CD4-positive, alpha-beta T cell treated with Interleukin-15 for 1 hour (primary cell): ENCODE measurements at places on chromosomes 7 and 10.
A peak's percentile ranks its signal among the peaks of the same experiment; 100 is the strongest.

DNA sequence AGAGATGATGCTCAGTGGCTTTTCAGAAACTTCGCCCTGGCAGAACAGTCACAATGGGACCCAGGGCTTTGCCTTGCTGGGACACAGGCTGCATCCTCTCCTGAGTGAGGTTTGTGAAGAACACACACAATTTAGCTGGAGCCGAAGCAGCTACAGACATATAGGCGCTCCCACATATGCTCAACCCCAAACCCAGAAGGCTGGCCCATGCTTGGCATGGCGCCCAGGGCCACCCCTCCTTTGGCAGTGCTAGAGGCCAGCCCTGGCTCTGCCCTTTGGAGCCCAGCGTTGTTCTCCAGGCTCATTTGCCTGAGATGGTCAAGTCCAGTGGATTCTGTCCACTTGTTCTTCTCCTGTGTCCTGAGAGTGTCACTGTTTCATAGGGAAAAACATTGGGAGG, 94.4 kb downstream of the WDFY4 start:
- DNase-seq: no peak

DNA sequence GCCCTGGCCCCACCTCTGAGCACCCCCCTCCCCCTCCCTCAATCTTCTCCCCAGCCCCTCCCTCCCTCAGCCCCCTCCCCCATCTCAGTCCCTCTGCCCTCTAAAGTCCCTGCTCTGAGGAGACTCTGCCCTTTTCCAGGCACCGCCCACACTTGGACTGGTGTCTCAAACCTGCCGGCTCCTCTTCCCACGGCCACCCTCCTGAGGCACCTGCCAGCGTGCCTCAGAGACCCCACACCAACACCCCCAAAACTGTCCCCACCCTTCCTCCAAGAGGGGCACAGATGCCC, 34.6 kb upstream of the HSPB1 start:
- DNase-seq: no peak

GRCh38 chr10:51802030-51802429, 102.6 kb upstream of the CSTF2T start:
- DNase-seq: no peak

- DNase-seq: no peak
These were observed 510.3 kb downstream of the PTPRN2 start for GRCh38 chr7:158077151-158077840.

DNA sequence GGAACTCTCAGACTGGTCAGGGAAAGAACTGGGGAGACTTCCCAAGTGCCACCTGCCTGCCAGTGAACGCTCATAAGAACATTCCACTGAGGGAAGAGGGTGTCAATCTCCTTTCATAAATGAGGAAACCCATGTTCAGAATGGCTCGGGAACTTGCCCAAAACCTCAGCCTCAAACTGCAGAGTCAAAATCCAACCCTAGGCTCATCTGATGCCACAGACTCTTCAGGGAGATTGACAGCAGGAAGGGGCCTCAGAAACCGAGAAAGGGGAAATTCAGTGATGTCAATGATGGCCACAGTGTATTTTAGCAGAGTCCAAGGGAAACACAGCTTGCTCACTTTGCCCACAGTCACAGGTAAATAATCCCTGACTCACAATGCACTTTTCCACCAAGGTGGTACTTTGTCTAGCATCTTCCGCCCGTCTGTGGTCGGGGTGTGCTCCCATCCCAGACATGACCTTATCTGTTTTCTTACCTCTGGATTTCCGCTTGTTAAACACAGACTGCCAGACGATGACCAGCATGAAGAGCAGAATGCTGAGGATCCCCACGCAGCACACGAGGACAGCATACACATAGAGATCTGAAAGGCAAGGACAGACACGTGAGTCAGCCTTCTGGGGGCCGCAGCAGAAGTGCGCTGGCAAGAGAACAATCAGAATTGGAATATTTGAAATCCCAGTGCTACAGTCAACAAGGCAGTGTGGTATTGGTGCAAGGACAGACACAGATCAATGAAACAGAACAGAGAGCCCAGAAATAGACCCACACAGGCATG, 38.4 kb downstream of the VSTM4 start:
- no peak for DNase-seq

GRCh38 chr10:110829721-110830410, 41.9 kb upstream of the PDCD4 start:
- DNase-seq: no peak

DNA sequence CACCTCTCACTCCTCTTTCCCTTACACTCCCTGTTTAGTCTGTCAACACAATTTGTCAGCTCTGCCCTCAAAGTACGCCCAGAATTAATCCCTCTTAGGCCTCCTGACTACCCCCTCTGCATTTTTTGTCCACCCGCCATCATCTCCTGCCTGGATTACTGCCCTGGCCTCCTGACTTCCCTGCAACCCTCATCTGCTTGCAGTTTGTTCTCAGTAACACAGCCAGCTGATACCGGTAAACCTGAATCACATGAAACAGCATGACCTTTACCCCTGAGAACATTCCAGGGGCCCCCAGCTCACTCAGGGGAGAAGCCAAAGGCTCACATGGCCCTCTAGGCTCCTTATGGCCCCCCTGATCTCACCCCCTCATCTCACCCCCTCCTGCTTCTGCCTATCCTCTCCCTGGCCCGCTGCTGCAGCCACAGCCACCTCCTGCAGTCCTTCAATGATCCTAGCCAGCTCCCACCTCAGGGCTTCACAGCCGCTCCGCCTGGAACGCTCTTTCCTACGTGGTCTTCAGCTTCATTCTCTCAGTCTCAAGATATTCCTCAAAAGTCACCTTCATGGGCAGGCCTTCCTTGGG, 8.9 kb downstream of the C10orf53 start:
- DNase-seq: no peak

GRCh38 chr7:3861941-3862340, 560.9 kb downstream of the SDK1 start:
- no peak for DNase-seq

GRCh38 chr7:122457325-122457724, 152.8 kb upstream of the FEZF1 start:
- DNase-seq: no peak

GRCh38 chr7:150962553-150963399, 15.3 kb downstream of the KCNH2 start:
- DNase-seq: peak; percentile 61

DNA sequence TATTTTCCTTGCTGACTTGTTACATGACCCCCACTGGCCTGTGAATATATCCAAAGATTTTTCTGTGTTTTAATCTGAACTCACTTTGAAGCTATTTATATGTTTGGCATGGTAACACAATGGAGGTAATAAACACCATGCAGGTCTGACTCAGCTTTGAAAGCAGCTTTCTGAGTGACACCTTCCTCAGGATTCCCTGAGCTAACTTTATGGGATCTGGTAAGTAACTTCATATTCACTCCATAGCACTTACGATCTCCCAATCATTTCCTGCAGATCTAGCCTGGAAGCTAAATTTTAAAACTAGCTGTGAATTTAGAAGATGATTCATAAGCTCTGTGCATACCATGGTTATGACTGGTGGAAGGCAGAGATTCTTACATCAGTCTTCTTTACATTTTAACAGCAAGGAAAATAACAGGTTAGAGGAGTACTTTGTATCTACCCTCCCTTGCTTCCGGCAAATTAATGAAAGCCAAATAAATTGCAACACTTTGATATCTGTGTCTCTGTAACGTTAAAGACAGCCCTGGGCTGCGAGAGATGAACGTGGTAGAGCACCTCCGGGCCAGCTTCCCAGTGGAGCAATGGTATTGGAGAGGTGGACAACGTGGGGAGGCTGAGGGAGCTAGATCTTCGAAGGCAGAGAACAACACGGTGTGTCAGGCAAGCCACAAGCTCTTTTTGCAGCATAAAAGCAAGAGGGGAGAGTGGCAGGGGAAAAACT, 170.2 kb upstream of the KLF14 start:
- no peak for DNase-seq

- DNase-seq: no peak
These were observed 1279.1 kb upstream of the SORCS1 start for GRCh38 chr10:108443636-108444035.

- DNase-seq: no peak
These were observed 44.1 kb downstream of the GLI3 start for GRCh38 chr7:42192851-42193461.

GRCh38 chr7:129041142-129042085, 13.5 kb downstream of the TNPO3 start:
- no peak for DNase-seq

- no peak for DNase-seq
These were observed 26.4 kb downstream of the AUTS2 start for GRCh38 chr7:69624435-69625230.

DNA sequence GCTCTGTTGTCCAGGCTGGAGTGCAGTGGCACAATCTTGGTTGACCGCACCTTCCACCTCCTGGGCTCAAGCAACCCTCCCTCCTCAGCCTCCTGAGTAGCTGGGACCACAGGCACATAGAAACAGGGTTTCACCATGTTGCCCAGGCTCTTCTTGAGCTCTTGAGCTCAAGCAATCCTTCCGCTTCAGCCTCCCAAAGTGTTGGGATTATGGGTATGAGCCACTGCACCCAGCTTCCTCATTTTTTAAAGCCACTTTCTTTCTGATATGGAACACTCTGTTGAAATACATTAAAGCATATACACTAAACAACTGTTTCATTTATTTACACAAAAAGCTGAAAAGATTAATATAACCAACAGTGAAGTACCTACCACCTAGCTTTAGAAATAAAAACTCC, 117.2 kb downstream of the CLEC2L start:
- no peak for DNase-seq

DNA sequence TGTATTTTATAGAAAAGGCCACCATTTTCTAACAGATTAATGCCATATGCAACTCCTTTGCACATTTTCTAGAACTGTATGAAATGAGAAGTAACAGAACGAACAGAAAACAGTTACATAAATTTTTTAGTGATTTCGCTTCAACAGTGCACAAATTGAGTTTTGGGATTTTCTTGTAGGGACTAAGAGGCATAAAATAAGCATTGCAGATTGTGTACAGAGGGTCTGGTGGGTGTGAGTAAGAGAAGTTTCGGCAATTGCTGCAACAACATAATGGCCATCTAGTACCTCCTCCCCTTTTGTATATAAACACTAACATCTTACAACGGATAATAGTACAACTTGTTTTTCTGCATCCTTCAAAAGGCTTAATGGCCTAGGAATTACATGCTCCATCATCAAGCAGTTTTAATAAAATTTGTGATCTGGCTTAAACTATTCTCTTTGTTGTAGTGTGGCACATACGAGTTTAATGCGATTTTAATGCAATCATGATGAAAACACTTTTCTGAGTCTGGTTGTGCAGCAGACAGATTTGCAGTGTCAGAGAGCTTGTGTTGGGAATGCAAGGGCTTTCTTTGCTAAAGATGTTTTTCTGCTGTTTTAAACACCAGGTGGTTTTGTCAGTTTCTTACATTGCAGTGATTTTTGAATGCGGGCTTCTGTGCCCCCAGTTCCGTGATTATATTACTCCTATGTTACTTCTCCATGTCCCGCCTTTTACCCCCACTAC, 2.9 kb downstream of the GLCCI1 start:
- no peak for DNase-seq

GRCh38 chr7:106041140-106041717, 70.9 kb downstream of the SYPL1 start:
- DNase-seq: peak; percentile 34

GRCh38 chr10:17234431-17234945, 6.4 kb downstream of the VIM start:
- no peak for DNase-seq

DNA sequence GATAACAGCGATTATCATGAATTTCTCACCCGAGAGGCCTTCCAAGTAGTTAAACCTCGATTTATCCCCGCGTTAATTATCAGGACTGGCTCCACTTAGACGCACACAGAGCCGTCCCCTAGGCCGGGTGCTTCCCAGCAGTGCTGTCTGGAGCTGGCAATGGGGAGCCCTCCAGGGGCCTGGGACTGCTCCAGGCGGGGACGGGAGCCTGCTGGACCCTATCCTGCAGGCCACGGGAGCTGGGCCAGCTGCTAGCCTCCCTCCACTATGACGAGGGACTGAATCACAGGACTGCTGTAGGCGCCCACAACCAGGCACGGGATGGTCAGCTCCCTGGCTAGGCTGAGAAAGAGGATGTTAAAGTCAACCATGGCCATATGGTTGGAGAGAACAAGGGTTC, 229.1 kb downstream of the ELFN1 start:
- DNase-seq: no peak

DNA sequence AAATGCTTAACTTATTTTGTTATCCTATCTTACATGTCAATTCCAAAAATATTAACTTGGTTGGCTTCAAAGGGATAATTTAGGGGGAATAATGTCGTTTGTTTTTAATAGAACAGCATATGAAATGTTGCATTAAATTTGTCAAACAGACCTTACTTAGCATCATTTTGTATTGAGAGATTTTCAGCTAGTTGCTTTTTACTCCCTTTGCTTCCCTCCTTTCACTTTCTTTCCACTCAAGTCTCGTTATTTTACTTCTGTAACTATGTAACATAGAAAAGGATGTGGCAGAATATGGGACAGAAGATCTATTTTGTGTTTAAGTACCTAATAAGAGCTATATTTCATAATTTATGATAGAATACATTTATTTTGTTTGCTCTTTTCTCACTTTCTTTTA, 2.6 kb downstream of the PHYHIPL start:
- no peak for DNase-seq

DNA sequence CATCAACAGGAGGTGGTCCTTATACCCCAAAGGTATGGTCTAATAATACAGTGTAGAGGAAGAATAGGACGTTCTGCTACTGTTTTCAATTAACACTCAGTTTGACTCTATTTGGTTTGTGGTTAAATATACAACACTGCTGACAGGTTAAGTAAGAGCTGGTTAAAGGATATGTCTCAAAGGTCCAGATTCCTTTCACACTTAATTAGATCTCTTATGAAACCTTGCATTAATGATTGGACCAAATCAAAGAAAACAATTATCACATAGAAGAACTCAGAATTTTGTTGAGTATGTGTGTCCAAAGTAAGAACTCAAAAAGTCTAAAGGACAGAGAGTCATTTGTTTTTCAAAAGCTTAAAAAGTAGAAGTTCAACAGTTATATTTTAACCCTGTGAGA, 18.0 kb downstream of the MRLN start:
- no peak for DNase-seq

DNA sequence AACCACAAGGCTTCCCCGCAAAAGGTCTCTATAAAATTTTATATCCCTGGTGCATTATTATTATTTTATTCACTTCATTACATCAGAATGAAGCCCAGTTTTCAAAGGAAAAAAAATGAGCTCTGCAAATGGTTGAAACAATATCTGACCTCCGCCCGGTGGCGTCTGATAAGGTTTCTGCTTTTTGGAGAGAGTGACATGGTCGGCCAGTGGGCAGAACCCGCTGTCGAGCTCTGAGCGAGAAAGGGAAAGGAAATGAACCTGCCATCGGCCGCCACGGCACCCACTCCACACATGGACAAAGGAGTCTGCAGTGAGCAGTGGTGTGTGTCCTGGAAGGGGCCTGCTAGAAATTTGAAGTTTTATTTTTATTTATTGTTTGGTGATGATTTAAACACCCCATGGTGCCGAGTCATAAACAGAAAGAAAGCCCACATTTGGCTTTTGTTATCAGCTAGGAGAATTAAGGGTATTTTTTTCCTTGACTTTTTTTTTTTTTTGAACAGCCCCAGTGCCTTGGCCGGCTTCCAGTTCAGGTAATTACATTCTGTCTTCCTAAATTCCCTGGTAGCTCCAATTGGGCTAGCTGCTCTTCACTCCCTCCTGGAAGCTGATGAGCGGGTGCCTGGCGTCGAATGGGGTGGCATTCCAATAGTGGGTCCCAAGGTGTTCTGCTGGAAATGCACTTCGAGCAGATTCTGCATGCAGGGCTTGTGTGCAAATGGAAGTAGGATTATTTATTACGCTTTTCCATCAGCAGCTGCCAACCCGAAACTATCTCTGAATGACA, 149.4 kb upstream of the MKI67 start:
- DNase-seq: no peak
